OCI-LY7 (cell line): ENCODE measurements at places on chromosomes 1 and 21. TPM values are rescaled to one million over a fixed set of nuclear protein-coding genes. Genes with fewer than 3 reads are reported as not detected.

GRCh38 chr1:164787834-164788231, 228.8 kb downstream of the PBX1 start:
- DNase-seq, result no peak

DNA sequence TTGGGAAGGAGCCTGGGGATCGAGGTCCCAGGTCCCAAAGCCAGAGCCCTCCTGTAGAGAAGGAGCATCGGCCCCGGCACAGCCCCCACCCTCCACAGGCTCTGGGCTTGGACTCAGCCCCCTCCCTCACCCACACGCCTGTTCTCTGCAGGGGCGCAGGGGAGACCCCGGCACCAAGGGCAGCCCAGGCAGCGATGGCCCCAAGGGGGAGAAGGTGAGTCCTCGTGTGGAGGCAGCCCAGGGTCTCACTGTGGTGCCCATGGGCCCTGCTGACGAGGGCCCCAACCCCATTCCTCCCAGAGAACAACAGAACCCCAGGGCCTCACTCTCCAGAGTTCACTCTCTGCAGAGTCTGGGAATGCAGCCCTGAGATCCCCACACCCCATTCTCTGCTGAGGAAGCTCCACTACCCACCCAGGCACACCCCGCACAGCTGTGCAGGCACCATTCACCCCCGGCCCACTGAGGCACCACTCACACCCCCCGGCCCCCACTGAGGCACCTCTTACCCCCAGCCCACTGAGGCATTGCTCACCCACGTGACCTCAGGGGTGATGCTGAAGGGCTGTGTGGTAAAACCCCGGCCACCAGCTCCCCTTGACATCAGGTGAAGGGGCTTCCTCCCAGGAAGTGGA, 21.8 kb downstream of the COL6A2 start:
- no peak for DNase-seq

DNA sequence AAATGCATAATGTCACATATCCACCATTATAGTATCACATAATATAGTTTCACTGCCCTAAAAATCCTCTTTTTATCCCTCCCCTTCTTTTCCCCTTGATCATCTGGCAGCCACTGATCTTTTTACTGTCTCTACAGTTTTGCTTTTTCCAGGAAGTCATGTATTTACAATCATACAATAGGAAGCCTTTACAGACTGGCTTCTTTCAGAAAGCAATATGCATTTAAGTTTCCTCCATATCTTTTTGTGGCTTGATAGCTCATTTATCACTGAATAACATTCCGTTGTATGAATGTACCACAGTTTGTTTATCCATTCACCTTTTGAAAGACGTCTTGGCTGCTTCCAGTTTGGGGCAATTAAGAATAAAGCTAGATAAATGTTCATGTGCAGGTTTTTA, 14.3 kb upstream of the WDTC1 start:
- no peak for DNase-seq

GRCh38 chr1:204854286-204854685, 16.4 kb upstream of the NFASC start:
- no peak for DNase-seq

DNA sequence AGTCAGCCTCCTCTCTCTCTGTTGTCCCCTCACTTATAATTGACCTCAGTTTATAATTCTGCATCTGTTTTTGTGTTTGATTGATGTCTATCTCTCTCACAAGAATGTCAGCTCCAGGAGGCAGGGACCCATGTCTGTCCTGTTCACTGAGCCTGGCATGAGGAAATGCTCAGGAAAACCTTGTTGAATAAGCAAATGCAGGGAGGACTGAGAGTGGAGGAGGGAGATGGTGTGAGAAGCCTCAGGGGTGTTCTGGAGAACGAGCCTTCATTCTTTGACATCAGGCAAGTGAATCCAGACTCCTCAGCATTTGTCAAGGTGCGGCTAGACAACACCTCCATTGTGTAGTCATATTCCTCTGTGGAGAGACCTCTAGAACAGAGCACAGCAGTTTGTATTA, 45.5 kb downstream of the MAN1C1 start:
- DNase-seq, result no peak

GRCh38 chr1:61213245-61214011, 131.1 kb downstream of the NFIA start:
- peak; percentile 18 for DNase-seq

DNA sequence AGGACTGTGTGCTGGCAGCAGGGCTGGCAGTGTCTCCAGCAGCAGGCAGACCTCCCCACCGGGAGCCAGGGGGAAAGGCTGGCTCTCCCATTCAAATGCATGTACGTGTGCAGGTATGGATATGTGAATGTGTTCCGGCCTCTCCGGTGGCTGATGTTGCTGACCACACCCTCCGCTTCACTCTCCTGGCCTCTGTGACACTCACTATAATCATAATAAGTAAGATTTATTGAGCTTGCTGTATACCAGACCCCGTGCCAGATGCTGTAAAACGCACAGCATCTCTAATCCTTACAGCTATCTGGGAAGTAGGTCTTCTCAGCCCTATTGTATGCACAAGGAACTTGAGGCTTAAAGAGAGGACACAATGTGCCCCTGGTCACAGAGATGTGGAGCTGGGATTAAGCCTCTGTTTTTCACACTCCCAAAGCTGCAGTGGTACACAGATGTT, 20.5 kb upstream of the ARTN start:
- DNase-seq, result no peak

DNA sequence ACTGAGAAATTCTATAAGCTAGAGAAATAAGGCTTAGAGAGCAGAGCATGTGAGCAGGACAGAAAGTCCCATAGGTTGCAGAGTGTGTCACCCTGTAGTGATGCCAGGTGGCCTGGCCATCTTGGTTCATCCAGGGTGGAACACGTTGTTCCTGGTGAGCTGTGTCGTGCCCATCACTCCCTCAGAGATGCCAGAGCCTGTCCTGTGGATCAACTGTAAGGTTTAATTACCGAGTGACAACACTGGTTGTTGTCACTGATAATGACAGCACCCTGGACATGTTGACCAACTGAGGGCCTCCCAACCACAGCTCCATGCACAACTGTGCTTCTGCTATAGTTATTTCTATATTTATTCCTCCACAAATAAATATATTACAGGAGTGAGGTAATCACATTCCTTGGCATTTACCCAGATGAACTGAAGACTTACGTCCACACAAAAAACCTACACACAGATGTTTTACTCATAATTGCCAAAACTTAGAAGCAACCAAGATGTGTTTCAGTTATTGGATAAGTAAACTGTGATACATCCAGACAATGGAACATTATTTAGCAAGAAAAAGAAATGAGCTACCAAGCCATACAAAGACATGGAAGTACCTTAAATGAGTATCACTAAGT, 6.2 kb downstream of the C1orf198 start:
- no peak for DNase-seq

DNA sequence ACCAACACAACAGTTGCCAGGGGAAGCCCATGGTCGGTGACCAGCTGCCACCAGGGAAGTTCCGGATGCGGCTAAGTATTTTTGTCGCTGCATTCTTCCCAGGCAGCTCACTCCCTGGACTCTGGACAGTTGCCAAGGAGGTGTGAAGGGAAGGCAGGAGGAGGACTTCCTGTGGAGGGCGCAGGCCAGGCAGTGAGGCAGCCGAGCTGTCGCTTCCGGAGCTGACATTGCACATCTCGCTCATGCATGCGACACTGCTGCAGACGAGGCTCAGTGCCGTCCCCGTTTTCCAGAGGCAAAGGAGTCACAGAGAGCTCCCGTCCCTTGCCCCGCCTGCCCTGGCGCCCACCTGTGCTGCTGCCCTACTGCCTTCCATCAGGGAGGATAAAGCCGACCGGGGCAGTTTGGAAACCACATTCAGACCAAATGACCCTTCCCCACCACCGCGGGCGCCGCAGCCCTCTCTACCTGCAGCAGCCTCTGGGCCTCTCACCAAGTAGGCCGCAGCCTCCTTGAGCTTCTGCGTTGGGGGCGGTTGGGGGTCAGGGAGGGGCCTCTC, 81.4 kb downstream of the NENF start:
- DNase-seq, result no peak

- DNase-seq, result no peak
These were observed 7.3 kb downstream of the GJA5 start for GRCh38 chr1:147753081-147753480.

DNA sequence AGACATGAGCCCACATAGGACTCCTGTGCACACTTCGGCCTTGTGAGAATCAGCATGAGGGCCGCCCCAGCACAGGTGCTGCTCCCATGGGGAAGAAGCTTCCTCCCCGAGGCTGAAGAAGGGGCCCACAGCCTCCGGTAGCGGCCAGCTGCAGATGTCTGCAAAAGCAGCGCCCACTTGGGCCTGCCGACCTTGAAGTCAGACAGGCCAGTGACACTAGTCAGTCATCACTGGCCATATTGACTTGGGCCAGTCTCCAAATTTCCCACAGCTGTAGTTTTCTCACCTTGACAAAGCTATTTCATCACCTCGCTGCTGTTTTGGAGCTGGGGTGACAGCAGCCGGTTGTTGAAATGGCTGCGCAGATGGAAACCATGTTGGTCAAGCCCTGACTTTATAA, 83.0 kb downstream of the RIPK4 start:
- DNase-seq, result no peak

DNA sequence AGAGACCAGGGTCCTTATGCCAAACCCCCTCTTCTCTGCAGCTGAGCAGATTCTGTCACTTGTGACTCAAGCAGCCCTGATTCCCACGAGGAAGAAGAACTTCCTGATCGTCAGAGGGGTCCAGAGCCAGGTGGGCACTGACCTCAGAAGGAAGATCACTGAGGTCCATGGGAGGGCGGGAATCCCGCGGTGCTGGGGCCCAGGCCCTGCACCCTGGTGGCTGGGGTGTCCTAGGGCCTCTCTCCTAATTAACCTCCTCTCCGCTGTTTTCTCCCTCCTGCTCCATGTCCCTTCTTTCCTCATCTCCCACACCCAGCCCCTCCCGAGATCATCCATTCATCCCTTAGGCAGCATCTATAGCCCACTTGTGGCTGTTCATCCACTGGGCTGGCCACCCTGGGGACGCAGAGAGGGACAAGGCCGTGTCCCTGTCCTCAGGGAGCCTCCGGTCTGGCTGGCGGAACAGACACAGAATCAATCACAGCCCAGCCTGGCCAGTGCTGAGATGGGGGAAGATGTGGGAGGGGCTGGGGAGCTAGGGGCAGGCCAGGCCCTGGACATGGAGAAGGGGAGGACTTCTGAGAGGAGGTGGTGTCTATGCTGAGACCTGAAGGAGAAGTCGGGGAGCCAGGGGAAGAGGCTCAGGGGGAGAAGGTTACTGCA, 638.3 kb downstream of the MATN1 start:
- DNase-seq, result no peak

DNA sequence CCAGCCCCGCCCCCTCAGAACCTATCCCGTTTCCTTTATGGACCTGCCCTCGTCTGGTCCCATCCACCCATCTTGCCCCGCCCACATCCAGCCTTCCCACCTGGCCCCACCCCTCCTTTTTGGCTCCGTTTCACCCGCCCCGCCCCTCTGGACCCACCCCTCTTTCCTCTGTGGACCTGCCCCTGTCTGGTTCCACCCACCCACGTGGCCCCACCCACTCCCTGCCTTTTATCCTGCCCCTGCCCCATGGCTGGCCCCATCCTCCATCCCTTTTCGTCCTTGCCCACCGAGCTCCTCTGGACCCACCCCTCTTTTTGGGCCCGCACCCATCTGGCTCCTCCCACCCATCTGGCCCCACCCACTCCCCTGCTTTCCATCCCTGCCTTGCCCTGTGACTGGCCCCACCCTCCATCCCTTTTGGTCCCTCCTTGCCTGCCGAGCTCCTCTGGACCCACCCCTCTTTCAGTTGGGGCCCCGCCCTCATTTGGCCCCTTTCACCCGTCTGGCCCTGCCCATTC, 177.3 kb downstream of the CAMTA1 start:
- peak; percentile 66 for DNase-seq

- DNase-seq, result peak; percentile 47
These were observed 182.3 kb downstream of the CAMTA1 start for GRCh38 chr1:6967431-6968111.

DNA sequence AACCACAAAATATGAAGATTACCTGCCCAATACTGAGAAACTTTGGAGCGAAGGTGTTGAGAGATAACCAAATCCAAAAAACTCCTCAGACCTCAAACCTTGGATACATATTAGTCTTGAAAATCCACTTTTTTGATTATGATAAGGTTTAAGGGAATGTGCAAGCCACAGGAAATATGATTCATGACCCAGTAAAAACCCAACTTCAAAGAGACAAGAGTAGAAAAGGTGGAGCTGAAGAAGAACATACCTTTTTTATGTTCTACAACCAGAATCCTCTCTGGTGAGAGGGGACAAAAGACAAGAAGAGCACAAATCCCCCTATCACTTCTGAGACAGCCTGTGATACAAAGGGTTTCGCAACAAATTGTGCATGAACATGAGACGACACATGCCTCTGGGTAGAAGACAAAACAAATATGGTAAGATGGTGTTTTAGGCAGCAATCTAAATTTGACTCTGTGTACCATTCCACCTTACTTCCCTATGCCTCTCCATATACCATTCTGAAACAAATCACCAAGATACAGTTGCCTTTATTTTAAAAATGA, 37.3 kb downstream of the COL24A1 start:
- no peak for DNase-seq

- DNase-seq, result peak; percentile 60
These were observed 27.4 kb downstream of the DTL start for GRCh38 chr1:212062832-212063438.

DNA sequence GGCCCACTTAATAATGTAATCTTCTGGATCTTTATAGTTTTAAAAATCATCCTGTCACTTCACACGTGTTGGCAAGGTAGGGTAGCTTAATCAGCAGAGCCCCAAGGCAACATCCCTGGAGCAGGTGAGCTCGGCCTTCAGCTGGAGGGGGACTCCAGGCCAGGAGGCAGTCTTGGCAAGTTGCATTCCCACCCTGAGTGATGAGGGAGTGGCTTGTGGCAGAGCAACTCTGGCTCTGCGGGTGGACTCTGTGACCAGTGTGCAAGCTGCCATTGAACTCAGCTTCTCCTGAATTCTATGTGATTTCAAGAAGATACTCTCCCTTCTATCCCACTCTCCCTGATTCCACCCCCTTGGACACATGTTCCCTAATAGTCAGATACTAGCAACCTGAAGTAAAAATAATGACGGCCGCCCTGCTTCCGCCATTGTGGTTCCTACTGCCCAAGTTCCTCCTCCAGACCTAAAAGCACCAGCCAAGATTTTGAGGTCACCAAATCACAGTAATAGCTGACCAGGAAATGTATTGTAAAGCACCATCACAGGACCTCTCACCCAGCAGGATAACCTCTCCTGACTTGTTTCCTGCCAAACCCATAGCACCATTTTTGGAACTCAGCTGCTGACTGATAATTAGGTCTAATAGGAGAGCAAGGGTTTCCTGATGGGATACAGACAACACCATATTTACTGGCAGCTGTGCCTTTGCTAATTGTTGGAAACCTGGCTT, 11.5 kb upstream of the LYST start:
- DNase-seq, result no peak

GRCh38 chr1:1752190-1752589, 26.1 kb downstream of the NADK start:
- no peak for DNase-seq

The SH3D21 gene
- total RNA-seq, result 10.6 and 16.7 TPM in 2 replicates

The PRDM16 gene
- total RNA-seq, result not detected in 2 replicates

The GPR37L1 gene
- total RNA-seq, result not detected in 2 replicates

The PFKFB2 gene
- total RNA-seq, result 13.1 and 14.4 TPM in 2 replicates

The RABGAP1L gene
- total RNA-seq, result 158 and 175 TPM in 2 replicates

The LAX1 gene
- 63.8 and 66.7 TPM in 2 replicates for total RNA-seq

The LCE2A gene
- not detected in 2 replicates for total RNA-seq

The CDC42BPA gene
- total RNA-seq, result not detected in 2 replicates

The IL10RB gene
- 48.3 and 54.5 TPM in 2 replicates for total RNA-seq

The S100A7 gene
- total RNA-seq, result not detected in 2 replicates

The S100A1 gene
- not detected in 2 replicates for total RNA-seq

The PTGER3 gene
- not detected in 2 replicates for total RNA-seq
